Activated CD4-positive, CD25-positive, alpha-beta regulatory T cell (primary cell): ENCODE measurements at places on chromosomes 7 and 10.

DNA sequence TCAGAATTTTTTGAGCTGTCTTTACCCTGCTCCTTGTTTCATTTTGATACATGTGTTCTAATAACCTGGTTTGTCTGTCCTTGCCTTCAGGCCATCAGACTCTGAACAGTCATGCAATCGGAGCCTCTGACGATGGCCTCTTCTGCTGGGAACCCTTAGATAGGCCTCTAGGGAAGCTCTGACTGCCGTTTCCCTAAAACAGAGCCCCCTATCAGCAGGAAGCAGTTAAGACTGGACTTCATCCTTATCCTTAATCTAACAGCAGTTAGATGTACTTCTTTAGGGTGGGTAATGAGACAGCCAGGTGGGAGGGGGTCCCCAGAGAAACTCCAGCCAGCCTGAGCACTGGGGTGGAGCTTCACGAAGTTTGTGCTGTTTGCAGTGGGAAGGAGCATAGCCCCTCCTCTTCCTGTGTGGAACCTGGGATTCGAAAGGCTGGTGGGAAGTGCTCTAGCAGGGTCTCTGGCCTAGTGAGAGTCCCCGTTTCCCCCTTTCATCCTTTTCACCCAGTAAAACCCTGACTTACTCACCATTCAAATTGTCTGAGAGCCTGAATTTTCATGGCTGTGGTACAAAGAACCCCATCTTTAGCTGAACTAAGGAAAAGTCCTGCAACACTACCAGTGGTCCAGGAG lies 28.4 kb upstream of the SORCS3 start:
- DNase-seq: no peak

DNA sequence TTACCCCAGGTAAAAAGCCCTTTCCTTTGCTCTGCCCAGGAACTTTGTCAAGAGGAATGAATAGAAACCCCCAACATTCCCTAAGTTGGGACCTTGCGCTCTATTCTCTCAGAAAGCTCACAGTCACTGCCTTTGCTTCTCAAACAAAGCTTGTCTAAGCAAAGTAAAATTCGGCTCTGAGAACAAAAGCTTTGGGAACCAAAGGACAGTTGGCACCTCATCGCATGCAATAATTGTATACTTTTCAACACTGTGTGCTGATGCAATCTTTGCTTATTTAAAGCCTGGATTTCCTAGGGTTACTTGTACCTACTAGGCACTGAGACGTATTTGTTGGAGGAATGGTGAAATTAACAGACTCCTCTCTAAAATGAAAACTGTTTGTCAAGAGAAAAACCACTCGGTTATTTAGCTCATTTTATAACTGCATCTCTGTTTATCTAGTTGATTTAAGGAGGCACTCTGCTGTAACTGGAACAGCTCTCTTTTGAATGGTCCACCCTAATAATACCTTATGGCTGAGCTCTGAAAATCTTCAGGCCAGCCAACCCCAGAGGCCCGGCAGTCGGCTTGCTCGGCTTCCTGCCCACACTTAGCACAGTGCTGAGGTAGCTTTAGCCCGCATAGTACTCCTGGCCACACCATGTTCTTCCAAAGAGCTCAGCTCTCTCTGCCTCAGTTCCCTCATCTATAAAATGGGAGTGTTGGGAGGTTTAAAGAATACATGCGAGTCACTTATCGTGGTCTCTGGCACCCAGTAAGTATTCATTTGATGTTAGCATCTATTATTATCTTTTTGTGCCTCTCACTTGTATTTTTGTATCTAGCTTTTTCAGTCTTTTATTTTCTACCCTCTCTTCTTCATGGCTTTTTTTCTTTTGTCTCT lies 80.2 kb upstream of the PRR15 start:
- DNase-seq: no peak

DNA sequence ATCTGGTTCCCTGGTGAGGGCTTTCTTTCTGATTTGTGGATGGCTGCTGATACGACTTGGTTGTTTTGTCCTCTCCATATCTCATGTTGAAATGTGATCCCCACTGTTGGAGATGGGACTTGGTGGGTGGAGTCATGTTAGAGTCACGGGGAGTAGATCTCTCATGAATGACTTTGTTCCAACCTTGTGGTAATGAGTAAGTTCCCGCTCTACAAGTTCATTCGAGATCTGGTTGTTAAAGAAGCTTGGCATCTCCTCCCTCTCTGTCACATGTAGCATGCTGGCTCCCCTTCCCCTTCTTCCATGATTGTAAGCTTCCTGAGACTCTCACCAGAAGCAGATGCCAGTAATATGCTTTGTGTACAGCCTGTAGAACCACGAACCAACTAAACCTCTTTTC lies 37.1 kb upstream of the NXPH1 start:
- no peak for DNase-seq

DNA sequence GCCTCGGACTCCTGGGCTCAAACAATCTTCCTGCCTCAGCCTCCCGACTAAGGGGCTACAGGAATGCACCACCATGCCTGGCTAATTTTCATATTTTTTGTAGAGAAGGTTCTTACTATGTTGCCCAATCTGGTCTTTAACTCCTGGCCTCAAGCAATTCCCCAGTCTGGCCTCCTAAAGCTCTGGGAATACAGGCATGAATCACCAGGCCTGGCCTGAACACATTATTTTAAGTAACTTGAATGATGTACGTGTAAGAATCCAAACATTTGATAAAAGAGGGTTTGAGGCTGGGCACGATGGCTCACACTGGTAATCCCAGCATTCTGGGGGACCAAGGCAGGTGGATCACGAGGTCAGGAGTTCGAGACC lies 13.0 kb upstream of the BAMBI start:
- no peak for DNase-seq

DNA sequence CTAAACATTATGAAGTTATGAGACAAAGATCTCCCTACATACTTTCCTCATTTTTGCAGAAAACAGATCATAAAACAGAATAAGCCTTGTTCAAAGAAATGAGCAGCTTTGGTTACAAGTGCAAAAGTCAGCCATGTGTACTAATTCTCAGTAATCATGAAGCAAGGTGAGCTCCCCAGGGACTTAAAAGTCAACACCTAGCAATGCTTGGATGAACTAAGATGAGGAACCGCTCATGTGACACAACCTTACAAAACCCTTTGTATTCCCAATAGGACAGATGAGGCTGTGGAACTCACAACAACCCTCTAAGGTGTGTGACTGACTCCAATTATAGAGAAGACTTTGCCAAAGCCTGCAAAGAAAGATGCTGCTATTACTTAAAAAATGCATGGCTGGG lies 154.5 kb downstream of the SLC25A13 start:
- DNase-seq: no peak

- no peak for DNase-seq
Observed at GRCh38 chr7:49001610-49002033, 77.3 kb downstream of the CDC14C start.

DNA sequence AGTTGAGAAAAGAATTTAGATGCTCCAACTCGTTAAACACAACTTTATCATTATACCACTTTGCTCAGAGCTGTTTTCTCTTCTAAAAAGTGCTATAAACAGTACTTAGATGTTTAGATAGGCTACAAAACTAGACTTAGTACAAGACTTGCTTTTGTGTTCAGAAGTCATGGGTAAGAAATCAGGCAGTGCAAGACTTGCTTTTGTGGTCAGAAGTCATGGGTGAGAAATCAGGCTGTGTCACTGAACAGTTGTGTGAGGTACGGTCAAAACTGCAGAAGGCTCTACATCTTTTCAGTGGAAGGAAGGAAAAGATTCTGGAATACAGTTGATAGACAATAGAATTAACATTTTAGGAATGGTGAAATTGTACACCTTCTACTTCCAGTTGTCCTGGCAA lies 239.7 kb downstream of the DNAJB9 start:
- no peak for DNase-seq

GRCh38 chr10:63275094-63275493 lies 142.0 kb downstream of the NRBF2 start:
- DNase-seq: no peak

GRCh38 chr7:140056431-140057142 lies 6.2 kb downstream of the PARP12 start:
- DNase-seq: no peak

DNA sequence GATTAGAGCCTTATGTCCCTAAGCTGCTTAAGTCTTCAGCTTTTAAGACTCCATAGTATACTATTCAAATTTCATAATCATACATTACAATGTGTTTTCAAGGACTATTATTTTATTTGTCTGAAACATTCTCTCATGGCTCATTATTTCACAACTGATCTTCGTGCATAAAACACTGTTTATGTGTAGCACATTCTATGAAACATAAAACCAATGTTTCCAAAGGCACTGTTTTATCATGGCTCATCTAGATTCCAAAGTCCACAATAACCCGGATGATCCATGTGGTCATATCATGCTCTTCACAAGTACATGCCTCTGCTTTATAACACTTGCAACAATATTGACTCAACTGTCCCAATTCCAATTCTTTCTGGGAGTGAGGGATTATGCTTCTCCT lies 806.1 kb downstream of the TNS3 start:
- DNase-seq: no peak

DNA sequence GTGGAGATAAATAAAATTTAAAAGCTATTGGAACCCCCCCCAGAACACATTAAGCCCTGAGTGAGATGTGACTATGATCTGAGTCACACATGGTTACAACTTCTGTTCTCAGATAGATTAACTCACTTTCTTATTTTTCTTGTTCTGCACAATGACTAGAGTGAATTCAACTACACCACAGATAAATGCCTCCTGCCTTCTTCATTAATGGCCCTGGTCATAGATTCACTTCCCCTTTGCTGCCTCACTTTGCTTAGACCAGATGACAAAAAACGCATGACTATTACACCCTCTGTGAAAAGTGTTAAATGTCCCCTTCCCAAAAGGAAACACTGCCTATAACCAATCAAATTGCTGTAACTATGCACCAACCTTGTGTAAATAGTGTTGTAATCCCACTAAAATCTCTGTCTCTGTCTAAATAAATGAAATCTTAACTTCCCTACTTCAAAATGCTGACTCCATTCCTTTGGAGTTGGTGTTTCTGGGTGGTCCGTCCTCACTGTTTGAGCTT lies 49.4 kb downstream of the AKR1D1 start:
- DNase-seq: no peak

GRCh38 chr10:131195558-131196159 lies 115.9 kb downstream of the TCERG1L start:
- DNase-seq: no peak
